ENCODE measurements at places on chromosomes 12 and 14.
A peak's percentile ranks its signal among the peaks of the same experiment; 100 is the strongest.

DNA sequence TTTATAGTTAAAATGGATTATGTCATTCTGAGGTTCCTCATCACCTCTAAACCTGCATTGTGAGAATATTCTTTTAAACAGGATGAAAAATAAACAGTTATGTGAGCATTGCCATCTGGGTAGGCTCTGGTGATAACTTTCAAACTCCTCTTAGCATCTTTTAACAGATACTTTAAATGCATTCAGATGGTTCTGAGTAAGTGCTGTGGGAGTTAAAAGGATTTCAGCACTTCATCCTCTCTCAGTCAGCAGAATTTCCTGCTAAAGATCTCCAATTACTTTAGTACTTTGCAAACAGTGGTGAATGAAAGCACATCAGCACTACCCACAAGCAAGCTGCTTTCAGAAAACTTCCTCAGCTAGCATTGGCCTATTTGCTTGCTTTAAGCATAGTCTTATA lies 59.3 kb upstream of the TMTC1 start:
- DNase-seq = no peak

GRCh38 chr12:103930034-103930786 lies at the start of gene HSP90B1:
TSS of gene HSP90B1 (plus strand) at chr12:103930410. CDS start at chr12:103930516, 106 bp downstream.
- peak; percentile 99 for DNase-seq

DNA sequence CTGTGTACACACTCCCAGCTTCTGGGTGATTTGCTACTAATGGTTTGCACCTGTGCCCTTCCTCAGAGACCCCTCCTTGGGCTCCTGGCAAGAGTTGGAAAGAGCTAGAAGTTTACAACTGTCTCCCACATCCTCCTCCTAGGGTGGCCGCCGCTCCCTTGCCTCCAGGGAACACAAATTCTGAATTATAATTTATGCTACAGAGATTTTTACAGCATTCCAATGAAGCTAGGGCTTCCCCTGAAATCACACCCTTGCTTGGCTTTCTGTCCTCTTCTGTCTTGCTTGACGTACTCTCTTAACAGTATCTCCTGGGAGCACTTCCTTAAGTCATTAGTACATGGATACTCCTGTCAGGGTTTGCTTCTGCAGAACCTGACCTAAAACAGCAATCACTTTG lies 180.2 kb downstream of the KCNA5 start:
- no peak for DNase-seq

- DNase-seq = no peak
These were observed 122.4 kb downstream of the GPR135 start for GRCh38 chr14:59342516-59343484.

- DNase-seq = no peak
These were observed 278.3 kb downstream of the SEC23A start for GRCh38 chr14:38824706-38825105.

GRCh38 chr12:92582475-92582874 lies 120.3 kb upstream of the PLEKHG7 start:
- DNase-seq = no peak

- no peak for DNase-seq
These were observed 44.3 kb downstream of the GPR65 start for GRCh38 chr14:88049266-88049665.

GRCh38 chr12:9107542-9107873 lies 8.2 kb downstream of the A2M start:
- no peak for DNase-seq

DNA sequence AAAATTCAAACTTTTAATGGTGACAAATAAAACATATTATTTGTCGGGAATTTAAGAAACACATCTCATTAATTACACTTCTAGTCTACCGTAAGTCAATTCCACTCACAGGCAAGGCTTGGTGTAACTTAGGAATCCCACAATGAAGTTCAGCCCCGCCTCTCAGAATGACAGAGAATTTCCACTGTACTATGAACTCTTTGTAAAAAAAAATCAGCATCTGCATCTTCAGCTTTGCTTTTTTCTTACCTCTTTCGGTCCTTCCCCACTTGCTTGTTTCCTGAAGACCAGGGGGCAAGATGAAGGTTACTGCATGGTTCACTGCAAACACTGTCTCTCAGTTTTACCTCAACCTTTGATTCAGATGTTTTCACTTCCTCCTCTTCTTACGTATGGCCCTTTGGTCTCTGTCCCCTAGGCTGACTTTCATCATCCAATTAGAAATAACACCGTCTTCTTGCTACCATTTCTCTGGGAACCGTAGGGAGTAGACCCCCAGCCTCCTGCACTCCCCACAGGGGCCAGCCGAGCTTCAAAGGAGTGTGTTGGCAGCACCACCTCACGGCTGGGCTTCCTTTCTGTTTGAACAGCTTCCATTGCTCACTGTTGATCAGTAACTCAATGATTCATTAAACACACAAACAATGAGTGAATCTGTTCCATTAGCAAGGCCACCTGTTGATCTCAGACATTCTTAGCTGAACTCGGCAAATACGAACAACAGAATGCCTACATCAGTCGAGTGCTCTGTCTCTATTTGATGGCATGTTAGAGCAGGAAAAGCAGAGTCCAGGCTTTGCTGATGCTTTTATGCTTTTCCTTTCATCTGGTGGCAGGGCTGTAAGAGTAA lies 343.0 kb downstream of the BMP4 start:
- no peak for DNase-seq

DNA sequence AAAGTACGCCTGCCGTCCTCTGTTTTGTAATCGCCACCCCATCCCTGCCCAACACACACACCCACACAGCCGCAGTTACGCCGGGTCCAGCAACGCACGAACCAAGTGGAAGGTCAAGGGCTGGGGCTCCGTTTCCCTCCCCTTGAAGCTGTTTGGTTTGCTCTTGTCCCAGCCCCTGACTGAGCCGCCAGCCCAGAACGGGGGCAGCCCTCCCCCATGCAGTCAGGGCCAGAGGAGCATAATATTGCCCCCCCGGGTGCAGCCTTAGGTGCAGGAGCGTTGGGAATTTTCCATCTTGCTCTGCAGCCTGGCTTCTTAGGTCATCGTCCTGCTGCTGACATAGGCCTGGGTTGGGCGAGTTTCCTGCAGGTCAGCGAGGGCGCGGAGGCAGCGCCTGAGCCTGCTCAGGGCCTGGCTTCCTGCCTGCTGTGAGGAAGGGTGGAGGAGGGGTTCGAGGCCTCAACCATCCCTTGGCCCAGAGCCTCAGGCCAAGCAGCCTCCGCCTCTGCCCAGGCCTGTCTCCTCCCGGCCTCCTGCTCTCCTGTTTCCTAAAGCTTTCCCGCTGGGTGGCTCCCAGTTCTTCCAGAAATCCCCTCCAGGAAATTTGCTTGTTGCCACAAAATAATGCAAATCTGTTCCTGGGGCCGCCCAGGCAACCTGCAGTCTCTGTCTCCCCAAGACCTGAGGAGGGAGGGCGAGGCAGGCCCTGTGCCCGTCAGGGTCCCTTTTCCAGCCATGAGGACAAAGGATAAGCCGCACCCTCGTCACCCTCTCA lies 44.5 kb downstream of the PSMA6 start:
- DNase-seq = no peak

GRCh38 chr12:68932128-68932960 lies 627 bp downstream of the CPM start:
- no peak for DNase-seq

DNA sequence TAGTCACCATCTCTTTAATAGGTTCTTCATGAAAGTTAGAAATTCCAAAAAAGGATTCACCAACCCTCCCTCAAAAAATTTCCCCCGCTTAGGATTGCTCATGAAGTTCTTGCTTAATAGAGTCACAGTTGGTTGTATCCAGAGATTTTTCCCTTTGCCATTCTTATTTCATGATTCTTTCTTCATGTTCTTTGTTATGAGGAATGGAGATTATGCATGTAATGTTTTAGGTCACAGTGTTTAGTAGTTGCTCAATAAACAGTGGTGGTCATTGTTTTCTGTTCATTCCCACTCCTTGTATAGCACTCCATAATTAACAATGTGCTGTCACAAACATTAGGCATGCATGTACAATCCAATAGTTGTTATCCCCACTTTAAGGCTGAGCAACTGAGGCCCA lies 51.2 kb upstream of the RTRAF start:
- no peak for DNase-seq

DNA sequence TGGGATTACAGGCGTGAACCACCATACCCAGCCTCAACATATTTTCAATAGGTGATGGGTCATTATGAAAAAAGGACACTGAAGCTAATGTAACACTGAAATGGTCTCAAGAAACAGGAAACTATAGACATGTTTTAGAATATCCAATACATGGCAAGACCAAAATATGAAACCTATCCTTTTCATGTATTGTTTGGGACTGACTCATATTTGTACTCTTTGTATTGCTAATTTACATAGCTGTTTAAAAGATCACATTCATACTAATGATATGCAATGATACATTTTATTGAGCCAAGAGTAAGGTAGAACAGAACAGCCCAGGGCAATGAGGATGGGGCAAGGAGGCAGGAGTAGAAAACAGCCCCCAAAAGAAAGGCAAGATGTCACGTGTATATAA lies 32.6 kb downstream of the RESF1 start:
- no peak for DNase-seq

DNA sequence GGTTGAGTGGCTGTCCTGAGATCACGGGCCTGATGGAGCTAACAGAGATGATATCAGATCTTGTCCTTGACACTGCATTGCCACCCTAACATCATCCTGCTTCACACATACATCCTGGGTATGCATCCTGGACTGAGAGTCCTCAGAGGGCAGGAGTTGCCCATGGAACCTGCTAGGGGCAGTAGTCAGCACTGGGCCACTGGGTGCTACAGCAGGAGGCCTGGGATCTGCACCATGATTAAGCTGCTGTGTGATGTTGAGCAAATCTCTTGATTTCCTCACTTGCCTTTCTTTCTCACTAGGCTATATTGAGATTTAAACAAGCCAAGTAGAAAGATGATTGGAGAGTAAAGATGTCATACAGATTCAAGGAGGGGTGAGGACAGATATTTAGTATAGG lies 22.1 kb upstream of the EIF4B start:
- DNase-seq = no peak

- no peak for DNase-seq
These were observed 366.2 kb downstream of the DUSP6 start for GRCh38 chr12:88986056-88986455.

DNA sequence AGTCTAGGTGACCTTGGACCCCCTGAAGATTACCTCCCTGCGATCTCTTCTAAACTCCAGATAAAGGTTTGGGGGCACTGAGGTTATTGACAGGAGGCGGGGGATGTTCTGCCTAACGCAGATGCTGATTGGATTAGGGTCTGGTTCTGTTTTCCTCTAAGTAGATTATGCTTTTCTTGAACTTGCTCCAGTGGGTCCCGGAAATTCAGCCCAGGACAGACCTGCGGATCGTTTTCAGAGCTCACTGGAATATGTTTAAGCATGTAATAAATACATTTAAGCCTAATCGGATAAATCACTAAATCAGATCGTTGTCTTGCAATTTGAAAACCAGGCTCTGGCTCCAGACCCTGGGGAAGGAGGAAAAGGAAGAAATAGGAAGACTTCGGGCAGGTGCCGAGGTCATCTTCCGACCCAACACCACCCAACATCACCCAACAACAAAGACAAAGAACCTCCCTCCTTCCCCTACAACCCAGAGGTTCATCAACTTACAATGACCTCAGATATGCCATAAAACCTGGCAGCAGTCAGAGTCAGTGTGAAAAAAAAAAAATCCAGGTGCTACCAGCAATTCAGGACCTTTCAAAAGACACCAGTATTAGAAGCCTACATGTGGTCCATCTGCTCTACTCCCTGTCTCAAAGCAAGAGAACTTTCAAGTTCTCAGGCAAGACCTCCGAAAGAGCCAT lies 148.4 kb downstream of the KSR2 start:
- DNase-seq = no peak

DNA sequence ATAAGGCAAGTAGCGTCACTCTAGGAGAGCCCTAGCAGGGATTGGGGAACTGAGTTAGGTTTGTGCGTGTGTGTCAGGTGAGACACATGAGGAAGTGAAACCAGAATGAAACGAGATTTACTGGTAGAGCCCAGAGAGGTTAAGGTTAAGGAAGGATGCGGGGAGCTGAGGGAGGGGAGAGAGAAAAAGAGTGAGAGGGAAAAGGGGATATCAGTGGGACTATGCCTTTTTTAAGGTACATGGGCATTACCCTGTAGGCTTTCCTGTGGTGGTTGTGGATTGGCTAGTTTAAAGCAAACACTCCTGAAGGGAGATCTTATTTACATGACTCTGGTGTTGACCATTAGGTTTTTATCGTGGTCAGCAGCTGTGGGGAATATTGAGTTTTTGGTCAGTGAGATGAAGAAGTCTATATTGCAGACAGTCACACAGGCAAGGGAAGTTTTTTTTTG lies 13.9 kb downstream of the ZDHHC17 start:
- no peak for DNase-seq

GRCh38 chr14:22427771-22428231 lies 161.2 kb downstream of the DAD1 start:
- DNase-seq = no peak

- no peak for DNase-seq
These were observed 557.4 kb upstream of the SEL1L start for GRCh38 chr14:82091097-82091496.

DNA sequence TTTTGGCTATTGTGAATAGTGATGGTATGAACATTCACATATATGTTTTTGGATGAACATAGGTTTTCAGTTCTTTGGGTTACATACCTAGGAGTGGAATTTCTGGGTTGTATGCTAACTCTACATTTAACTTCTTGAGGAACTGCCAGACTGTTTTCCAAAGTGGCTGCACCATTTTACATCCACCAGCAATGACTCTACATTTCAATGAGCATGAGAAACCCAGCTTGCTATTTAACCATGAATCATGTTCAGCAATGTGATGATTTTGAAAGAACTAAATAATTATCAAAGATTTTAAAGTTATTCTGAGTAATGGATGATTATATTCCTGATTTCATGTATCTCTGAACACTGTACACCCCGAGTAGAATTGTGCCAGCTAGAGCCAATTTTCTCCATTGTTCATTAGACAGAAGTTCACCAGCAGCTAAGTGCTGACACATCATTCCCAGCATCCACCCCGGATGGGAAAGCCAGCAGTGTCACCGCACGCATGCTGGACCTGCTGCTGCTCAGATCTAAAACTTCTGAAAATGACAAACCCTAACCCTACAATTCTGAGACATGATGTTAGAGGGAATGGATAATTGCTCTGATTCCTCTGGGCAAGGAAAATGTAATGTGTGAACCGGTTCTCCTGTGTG lies 13.3 kb upstream of the ANAPC5 start:
- DNase-seq = no peak

DNA sequence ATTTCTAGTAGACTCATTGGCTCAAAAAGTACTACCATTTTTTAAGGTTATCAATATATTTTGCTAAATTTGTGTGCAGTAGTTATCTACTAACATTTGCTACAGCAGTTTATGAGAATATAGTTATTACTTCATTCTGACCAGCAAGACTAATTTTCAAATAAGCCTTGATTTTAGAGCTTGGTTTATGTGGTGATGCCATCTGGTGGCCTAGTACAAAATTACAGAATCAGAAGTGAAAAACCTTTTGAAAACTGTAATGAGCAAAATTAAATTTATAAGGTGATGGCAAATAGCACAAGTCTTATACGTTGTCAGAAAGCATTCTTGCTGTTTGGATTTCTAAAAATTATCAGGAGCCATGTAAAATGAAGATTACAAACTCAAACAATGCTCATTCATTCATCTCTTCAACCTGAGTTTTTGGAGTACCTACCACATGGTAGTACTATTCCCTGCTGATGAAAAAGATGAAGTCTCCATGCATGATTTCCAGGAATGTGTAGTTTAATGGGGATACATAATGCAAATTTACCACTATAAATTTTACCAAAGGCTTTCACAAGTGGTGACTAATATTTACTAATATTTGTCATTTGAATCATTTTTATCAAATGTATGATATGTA lies 51.0 kb downstream of the MAGOHB start:
- no peak for DNase-seq

All from T-helper 22 cell (primary cell).